ENCODE measurements at places on chromosomes 7 and 10.

- no peak for DNase-seq
Measured at GRCh38 chr10:25263931-25264330, 89.1 kb downstream of the GPR158 start.

DNA sequence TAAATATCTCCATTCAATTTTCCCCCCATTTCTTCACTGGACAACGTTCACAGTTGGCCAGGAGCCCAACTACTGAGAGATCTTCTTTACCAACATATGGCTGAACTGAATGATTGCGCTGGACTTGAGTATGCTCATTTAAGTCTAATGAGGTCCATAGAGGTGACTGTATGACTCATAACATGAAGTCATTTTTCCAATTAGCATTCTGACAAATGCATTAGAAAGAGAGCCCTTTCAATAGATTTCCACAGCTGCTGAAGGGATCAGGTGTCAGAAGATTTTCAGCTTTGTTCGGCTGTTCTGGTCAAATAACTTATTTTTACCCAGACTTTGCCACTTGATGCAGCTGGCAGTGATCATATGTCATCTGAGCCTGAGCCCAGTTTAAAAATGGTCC is 438.0 kb downstream of the ETV1 start:
- no peak for DNase-seq

DNA sequence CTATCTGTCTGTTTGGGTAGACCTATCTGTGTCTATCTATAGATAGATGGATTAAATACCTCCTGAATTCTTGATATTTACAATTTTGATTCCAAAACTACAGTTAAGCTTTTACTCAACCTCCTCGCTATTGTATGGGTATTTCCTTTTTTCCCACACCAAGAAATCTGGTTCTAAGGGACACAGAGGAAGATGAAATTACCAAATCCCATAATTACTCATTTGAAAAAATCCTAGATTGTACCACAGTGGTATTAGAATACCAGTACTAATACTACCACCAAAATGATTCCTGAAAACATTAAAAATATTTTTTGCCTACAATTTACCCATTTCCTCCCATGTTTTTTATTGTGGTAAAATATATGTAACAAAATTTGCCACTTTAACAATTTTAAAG is 53.2 kb downstream of the LRGUK start:
- DNase-seq = no peak

GRCh38 chr7:125412890-125413665 is 483.5 kb upstream of the POT1 start:
- DNase-seq = no peak

DNA sequence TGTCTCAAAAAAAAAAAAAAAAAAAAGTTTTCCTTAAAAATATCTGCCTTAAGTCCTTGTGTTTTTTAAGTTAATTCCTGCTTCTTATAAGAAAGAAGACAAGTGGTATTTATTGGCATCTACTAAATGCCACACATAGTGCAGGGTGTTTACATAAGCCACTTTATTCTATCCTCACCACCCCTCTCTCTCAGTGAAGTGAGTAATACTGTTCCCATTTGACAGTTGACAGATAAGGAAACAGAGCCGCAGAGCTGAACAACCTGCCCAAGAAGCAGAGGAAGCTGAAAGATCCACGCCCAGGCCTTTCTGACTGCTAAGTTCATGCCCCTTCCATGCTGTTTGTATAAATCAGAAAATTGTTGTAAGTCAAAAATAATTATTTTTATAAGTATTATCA is 54.1 kb downstream of the ABLIM1 start:
- peak; percentile 12 for DNase-seq

GRCh38 chr10:110783509-110784107 is 88.1 kb upstream of the PDCD4 start:
- peak; percentile 23 for DNase-seq

DNA sequence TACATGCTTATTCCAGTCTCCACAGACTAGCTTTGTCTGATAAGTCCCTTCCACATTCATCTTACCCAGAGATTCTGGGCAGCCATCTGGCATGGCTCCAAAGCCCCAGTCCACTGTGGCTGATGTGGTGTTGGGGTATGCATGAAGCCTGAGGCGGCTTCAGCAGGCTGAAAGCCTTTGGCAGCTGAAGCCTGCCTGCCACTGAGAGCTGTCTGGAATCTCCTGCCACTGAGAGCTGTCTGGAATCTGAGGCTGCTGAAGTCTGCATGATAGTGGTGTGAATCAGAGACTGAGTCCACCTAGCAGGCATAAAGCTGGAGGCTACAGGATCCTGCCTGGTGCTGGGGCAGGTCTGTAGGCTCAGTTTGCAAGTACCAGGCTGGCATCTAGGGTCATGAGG is 87.1 kb downstream of the DYNC1I1 start:
- peak; percentile 10 for DNase-seq

DNA sequence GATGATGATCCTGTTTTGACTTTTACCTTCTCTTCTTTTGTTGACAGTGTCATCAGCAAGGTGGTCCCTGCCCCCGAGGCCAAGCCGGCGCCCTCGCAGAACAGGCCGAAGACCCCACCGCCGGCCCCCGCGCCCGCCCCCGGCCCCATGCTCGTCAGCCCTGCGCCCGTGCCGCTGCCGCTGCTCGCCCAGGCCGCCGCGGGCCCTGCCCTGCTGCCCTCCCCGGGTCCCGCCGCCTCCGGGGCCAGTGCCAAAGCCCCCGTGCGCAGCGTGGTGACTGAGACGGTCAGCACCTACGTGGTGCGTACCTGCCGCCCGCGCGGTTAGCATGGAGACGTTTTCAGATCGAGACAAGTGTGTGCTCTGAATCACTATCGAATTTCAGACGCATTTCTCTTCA is 45.5 kb upstream of the GATA3 start:
- no peak for DNase-seq

GRCh38 chr7:142943706-142944268 is 4.5 kb downstream of the LLCFC1 start:
- DNase-seq = no peak

DNA sequence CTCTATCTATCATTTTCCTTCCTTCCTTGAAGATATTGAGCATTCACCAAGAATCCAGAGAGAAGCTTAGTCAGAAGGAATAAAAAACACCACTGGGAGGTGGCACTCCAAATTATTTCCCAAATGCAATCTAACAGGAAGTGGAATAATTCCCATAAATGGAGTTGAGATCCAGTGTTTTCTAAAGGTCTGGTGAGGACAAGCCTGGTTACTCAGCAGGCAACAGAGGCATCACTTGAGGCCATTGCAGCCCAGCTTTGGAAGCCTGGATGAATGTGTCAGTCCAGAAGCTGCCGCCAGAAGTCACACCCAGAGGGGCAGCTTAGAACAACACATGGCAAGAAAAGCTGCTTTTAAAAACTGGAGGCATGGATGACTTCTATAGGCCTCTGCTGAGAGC is 288.9 kb upstream of the KLF6 start:
- DNase-seq = peak; percentile 80

DNA sequence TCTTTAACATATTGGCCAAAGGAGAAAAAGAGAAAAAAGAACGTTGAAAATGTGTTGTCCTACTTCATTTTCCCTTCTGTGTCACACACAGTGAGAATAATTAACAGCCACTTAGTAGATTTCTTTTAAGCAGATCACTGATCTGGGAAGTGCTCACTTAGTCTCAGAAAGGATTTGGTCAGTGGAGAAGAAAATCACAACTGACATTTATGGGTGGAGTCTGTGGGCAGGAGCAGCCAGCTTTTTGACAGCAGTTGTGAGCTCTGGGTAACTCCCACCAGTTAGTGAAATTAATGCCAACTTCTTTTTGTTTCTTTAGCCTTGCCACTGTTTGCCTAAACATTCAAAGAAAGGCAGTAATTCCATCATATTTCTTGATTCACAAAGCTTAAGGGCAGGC is 49.7 kb downstream of the CDK14 start:
- no peak for DNase-seq

- DNase-seq = no peak
Measured at GRCh38 chr10:29828440-29828894, 193.7 kb upstream of the SVIL start.

Data from fibroblast of the aortic adventitia (primary cell).